H7 (cell line): ENCODE measurements at places on chromosomes 2 and 18. TPM values are rescaled to one million over a fixed set of nuclear protein-coding genes. Genes with fewer than 3 reads are reported as not detected.

- peak; percentile 17 for DNase-seq
Measured at GRCh38 chr2:227191367-227191766, 26.9 kb downstream of the COL4A3 start.

GRCh38 chr2:33090553-33091134 lies 143.9 kb downstream of the LTBP1 start:
- DNase-seq = no peak

- DNase-seq = peak; percentile 84
Measured at GRCh38 chr2:237627441-237628246, at the start of gene LRRFIP1. Gene LRRFIP1 (plus strand): TSS chr2:237627587. CDS start chr2:237627645, 58 bp downstream.

DNA sequence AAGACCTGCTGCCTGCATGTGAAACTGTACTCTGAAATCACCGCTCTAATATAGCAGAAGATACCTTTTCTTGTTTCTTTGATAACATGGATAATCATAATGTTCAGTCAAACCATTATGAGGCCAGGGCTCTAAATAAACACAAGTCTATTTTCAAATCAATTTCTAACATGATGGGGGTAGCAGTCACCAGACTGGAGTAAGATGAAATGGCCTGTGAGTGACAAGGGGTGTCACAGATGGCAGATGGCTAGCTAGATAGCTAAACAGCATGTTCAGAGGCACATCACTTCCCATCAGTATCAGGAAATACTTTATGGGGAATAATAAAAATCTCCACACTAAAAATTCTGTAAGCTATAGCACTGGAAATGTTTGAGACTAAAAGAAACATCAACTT lies 14.0 kb downstream of the MBD2 start:
- no peak for DNase-seq

GRCh38 chr2:106054880-106055655 lies 139.0 kb downstream of the UXS1 start:
- DNase-seq = no peak

- DNase-seq = no peak
Measured at GRCh38 chr18:50126471-50126870, 68.5 kb downstream of the MYO5B start.

RFTN2 gene
- total RNA-seq = 3.2 and 3.4 TPM in 2 replicates
